Stimulated activated CD8-positive, alpha-beta memory T cell treated with anti-CD3 and anti-CD28 coated beads, Interleukin-4, amount 100 ng/mL, for 1 hour (primary cell): ENCODE measurements at places on chromosomes 16 and 17.

DNA sequence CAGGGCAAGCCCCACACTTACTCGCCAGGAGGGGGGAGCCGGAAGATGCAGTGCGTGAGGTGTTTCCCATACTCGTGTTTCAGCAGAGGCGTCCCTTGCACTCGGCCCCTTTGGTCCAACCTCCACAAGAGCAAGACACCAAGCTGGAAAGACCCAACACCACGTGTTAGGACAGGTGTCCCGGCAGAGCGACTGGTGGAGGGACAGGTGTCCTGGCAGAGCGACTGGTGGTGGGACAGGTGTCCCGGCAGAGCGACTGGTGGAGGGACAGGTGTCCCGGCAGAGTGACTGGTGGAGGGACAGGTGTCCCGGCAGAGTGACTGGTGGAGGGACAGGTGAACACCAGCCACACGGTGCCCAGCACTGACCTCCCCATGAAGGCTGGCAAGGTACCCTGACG, 19.4 kb downstream of the IFT140 start:
- DNase-seq: no peak

- DNase-seq: no peak
These were observed 896 bp downstream of the GGA2 start for GRCh38 chr16:23509441-23509754.

DNA sequence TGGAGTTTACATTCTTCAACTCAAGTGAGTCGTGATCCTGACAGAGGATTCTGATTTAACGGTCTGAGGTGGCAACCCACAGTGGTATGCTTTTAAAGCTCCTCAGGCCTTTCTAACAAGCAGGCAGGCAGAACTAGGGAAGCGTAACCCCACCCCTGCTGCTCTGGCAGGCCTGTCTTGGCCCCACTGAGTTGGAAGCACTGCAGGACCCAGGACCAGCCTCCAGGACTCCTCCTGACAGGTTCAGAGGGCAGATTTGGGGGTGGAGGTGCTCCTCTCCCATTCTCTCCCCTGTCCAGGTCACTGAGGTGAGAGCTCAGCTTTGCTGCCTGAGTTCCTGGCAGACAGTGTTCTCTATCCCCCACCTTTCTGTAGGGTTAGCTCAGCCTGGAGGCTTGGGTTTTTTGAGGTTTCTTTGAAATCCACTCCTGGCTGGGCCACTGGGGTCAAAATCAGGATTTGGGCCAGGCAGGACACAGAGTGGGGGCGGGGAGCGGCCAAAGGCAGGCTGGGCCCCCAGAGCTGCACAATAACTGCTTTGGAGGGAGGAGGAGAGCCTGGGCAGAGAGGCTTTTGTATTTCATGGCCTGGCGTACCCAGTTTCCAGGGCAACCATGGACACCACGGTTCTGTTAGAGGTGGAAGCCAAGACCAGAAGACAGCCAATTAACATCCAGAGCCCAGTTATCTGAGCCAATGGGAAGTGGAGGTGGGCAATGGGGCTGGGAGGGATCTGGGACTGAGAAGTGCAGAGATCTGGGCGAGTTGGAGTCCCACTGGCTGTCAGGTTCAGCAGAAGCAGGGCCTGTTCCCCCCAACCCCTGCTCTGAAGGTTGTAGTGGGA, 9.5 kb downstream of the MRPL27 start:
- no peak for DNase-seq

DNA sequence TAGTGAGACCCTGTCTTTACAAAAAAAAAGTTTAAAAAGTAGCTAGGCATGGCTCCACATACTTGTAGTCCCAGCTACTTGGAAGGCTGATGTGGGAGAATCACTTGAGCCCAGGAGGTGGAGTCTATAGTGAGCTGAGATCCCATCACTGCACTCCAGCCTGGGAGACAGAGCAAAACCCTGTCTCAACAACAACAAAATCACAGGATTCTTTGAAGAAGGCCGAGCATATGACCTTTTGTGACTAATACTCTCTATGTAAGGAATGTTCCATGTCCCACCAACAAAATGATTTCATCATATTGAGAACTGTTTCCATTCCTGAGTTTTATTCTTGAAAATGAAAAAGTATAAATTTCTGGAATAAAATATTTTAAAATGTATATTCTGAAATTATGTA, 58.9 kb upstream of the EFCAB3 start:
- DNase-seq: no peak

DNA sequence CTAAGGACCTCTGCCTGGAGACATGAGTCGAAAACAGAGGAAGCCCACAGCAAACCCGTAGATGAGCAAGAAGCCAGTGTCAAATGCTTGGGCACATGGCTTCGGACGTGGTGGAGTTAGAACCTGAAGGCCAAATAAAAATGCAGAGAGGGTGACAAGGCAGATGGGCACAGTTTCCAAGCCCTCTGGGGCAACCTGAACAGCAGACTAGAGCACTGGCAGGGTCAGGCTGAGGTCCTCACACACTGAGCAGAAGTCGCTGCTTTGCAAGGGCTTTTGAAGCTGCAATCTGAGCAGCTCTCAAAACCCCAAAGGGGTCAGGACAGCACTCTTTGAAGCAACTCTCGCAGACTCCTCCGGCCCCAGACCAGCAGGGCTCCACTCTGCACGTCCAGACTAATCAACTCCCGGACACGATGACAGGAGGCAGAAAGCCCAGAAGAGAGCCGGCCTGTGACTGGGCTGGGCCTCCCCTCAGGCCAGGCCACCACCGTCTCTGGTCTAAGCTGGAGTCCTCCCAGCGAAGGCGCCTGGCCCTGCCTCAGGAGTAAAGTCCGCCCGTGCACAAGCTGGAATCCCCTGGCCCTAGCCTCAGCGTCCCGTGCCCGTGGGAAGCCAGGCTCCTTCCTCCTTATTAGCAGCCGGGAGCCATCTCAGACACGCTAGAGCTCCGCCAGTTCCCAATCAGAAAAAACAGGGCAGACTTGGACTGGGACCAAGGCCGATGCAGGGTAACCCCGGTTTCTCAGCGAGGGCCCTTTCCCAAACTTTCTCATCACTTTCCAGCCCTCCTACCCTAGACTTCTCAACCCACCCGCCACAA, 924 bp downstream of the SMARCD2 start:
- no peak for DNase-seq

- no peak for DNase-seq
These were observed 16.3 kb downstream of the MEIOC start for GRCh38 chr17:44672479-44673093.

DNA sequence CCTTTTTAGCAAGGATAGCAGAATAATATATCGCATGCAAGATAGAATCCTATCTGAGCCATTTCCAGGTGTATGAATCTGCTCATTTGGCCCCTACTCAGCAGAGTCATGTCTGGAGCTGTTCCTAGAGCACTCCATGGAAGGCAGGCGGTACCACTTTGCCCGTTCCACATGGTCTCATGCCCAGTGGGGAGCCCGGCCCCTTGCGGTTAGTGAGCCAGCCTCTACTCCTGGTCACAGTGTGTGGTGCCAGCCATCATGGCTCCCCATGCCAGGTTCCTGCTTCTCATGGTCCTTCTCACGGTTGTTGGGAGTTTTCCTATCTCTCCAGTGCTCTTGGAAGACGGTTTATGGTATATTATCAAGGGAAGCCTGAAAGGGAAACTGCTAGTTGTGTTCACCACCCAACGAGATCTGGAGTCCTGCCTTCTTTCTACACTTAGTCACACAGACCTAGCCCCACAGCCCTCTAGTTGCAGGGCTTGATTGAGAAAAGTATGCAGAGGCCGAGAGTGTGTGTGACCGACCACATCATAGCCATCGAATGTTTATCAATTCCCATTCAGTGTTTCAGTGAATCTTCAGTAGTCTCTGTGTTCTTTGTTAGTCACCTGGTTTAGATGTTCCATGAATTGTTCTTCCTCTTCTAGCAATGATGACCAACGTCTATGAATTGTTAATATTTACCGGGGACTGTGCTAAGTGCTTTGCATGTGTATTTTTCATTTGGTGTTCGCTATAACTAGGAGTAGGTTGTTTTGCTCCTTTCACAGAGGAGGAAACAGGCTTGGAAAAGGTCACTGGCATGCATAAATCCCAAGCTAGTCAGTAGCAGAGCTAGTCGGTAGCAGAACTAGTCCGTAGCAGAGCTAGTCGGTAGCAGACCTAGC, 9.6 kb downstream of the JPT2 start:
- DNase-seq: no peak

DNA sequence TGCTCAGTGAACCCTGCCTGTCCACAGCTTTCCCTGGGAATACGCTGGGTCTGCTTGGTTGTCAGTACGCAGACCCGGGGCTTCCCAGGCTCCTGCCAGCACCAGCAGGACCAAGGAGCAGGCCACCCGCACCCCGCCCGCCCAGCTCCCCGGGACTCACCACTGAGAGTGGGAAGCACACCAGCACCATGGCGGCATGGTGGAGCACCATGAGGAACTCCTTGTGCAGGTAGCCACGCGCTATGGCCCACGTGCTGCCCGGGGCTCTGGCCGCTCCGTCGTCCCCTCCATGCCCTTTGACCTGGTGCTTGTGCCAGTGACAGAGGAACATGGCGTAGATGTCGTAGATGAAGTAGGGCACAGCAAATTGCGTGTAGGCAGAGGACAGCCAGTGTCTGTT, 3.5 kb downstream of the C16orf92 start:
- DNase-seq: no peak

- no peak for DNase-seq
These were observed 34.5 kb downstream of the WWOX start for GRCh38 chr16:78133919-78134318.

DNA sequence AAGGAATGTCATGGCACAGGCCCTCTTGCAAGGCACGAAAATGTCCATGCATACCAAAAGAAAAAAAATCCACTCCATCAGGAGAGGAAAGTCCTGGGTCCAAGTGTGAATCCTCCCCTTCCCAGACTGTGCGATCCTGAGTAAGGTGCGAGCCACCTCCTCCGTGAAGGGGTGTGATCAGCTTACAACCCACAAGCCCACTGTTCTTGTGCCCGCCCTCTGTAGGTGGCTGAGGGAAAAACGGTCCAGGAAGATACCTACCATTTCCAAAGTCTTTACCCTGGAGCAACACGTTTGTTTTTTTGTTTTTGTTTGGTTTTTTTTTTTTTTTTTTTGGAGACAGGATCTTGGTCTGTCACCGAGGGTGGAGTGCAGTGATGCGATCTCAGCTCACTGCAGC, 116.5 kb downstream of the ZNF423 start:
- DNase-seq: no peak

DNA sequence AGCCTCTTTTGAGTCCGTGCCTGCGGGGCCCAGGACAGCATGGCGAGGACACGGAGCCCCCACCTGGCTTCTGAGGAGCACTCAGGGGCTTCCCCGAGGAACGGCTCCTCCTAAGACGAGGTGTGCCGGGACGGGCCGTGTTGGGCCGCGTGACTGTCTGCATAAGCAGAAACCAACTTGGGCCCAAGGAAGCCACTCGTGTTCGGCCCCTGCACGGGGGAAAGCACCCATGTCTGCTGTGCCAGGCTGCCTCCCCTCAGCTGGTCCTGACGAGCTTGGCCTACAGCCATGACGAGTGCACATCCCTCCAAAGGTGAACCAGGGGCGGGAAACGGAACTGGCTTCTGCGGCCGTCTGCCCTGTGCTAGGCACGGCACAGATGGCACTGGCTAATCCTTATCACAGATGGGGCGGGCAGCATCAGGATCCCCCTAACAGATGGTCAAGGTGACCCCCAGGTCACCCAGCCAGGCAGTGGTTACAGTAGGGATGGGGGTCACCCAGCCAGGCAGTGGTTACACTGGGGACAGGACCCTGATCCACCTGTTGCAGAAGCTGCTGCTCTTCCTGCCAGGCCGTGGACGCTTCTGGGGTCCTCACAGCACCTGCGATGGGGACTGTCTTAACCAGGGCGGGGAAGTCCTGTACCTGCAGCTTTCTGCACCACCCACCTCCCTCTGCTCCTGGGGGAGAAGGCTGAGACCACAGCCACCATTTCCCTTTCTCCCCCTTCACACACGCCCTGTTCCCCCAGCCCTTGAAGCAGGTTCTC, 25.6 kb downstream of the MRM3 start:
- no peak for DNase-seq

DNA sequence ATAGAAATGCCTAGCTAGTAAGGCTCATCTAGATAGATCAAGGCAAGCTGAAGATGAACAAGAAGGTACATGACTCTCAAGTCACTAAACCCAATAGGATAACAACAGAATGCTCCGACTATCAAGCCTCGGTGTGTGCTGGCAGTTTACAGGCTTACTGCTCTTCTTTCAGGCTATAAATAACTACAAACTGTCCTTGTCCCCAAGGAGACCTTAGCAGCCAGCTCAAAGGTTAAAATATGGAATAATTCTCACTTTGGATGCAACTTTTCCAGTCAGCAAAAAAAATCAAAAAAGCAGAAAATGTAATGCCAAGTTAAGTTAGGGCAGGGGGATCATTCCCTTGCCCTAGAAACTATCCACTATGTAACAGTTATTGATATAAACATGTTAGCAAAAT, 44.6 kb downstream of the SPOP start:
- no peak for DNase-seq

DNA sequence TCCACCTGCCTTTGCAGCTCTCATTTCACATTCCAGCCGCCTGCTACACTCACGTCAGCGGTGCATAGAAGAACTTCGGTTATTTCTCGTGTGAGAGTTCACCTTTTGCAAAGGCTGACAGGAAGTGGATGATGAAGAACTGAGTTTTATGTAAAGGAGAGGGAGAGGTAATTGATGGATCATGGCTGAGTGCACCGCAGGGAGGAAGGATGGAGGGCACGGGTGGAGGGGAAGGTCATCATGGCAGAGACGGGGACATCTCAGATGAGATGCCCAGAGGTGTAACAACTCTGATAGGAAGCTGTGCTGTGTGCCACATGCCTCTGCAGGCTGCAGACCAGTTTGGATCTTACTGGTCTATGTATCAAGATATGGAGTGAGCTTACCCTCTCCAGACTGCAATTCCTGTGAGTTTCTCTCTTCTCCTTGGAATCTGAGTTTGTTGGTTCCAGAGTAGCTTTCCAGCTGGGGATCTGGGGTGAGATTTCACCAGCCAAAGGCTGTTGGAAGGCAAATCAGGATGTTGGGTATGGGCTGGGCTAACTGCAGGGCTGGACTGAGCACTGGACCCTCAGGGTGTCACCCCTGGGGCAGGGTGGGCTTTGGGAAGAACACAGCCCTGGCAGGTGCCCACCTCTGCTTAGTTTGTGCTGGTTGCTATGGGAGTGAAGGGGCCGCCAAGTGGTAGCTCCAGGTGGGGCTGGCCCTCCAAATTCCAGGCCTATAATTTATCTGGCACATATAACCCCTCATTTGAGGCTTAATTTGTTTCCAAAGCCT, 777.0 kb downstream of the KCNJ18 start:
- DNase-seq: no peak

- DNase-seq: no peak
These were observed 15.8 kb downstream of the MBTD1 start for GRCh38 chr17:51244041-51244440.

GRCh38 chr17:70120425-70120824, 45.4 kb downstream of the KCNJ16 start:
- DNase-seq: no peak

- DNase-seq: no peak
These were observed 6.4 kb upstream of the CRK start for GRCh38 chr17:1462164-1463112.
